Frontal cortex (tissue), 4 donors: ENCODE measurements at places on chromosomes 12 and 14.

DNA sequence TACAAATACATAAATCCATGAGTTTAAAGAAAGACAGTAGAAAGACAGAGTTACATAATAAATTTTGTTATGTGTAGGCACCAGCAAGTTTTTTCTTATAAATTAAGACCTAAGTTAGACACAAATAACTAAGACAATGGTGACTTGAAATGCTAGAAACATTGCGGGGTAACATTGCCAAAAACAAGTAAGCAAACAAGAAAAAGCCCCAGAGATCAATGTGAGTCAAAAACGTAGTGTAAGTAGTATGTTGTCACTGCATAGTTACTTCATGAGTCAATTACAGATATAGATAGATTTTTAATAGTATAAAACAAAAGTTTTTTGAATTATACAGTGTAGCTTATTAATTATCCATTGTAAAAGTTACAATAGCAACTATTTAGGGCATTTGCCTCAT, 83.4 kb downstream of the CNTN1 start:
- no peak for DNase-seq

GRCh38 chr12:5620896-5621295, 189.0 kb downstream of the NTF3 start:
- no peak for DNase-seq

DNA sequence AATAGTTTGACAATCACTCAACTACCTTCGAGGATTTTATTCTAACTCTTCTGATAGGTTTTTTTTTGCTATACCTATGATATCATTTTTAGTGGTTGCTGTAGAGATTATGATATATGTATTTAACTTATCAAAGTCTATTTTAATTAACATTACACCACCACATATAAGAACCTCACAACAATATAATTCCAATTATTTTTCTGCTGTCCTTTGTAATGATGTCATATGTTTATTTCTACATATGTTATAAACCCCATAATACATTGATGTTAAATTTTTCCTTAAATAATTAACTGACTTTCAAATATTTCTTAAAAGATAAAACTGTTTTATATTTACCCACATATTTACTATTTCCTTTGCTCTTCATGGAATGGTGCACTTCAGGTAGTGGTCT, 103.4 kb upstream of the KITLG start:
- DNase-seq: no peak

- no peak for DNase-seq
These were observed 5.3 kb downstream of the RAD52 start for GRCh38 chr12:944211-944610.

DNA sequence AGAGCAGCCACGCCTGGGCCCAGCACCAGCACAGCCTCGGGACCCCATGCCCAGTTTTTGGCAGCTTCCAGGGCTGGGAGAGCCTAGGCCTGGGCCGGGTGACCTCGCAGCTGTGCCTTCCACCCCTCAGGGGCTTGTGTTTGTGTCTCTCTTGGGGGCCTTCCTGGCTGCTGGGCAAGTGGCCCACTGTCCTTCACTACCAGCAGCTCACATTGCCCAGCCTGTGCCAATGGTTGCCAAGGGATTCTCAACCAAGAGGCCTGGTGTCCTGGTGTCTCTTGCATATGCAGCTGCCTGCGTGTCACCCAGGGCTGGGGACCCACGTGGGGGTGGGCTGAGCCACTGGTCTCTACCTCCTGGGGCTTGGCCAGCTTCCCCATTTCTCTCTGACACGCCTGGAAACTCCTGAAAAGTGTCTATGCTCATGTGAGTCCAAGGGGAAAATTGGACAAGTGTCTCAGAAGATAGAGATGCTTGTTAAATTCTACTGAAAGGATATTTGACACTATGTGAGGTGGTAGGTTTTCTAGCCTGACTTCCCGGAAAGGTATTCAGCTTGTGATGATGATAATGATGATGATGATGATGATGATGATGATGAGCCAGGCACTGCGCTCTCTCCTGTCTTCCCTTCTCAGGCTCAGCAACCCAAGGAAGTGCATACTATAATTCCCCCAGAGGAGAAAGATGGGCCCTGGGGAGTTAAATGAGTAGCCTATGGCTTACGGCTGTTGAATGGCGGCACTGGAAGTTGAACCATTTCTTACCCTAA, 48.8 kb upstream of the ESRRB start:
- no peak for DNase-seq

GRCh38 chr12:133106253-133106652, 23.8 kb downstream of the ZNF891 start:
- no peak for DNase-seq

GRCh38 chr12:64685050-64685449, 74.2 kb downstream of the GNS start:
- DNase-seq: no peak

- no peak for DNase-seq
These were observed 143.1 kb upstream of the MYL2 start for GRCh38 chr12:111063295-111064026.

GRCh38 chr14:57533214-57533613, 39.6 kb upstream of the CCDC198 start:
- DNase-seq: no peak

DNA sequence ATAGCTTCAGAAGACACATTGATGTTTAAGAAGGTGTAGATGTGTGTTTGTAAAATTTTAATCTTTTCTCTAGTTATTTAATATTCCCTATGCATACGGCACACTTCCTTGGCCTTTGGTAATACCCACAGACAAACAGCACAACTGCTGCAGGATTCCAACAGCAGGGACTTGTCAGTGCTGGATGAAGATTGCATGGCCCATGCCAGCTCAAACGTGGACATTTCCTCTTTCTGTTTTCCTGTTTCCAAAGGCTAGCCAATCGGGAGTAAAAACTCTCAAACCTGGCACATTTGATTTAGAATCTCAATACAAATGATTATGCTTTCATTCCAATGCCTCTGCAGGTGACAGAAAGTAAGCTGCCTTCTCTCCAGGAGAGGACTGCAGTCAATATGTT, 22.5 kb upstream of the PDE3A start:
- DNase-seq: no peak

DNA sequence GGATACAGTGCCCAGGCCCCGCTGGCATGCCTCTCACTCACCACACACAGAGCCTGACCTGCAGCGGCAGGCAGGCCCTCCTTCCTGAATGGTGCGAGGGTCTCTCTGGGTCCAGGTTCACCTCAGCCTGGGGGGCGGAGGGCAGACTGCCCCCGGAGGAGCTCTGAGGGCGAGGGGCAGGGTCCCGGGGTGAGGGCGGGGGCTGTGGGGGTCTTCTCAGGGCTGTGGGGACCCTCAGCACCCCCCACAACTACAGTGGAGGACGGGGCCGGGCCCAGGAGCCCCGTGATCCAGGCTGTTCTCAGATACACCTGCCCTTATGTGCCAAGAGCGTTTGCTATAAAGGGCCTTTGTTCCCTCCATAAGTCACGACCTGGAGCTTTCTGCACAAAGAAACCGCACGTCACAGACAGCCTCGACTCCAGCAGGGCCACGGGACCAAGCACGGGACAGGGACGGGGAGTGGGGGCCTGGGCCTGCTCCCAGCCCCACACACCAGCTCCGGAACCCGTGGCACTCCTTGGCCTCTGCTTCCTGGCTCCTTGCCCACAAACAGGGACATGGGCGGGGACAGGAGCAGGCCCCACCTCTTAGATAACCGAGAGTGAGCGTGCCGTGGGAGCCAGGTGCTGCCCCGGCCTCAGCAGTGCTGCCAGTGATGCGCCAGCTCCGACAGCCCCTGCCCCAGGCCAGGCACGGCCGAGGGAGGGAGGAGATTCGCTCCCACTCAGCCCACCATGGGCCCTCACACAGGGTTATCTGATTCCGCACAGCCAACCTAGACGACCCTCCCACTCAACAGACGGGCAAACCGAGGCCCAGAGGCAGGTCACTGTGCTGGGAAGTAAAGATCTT, 101.9 kb downstream of the RFLNA start:
- no peak for DNase-seq

- DNase-seq: peak; percentile 24
These were observed at the start of gene TNS2 for GRCh38 chr12:53049571-53050318. TNS2 (plus strand) TSS chr12:53050065; CDS start chr12:53050186, 121 bp downstream.

DNA sequence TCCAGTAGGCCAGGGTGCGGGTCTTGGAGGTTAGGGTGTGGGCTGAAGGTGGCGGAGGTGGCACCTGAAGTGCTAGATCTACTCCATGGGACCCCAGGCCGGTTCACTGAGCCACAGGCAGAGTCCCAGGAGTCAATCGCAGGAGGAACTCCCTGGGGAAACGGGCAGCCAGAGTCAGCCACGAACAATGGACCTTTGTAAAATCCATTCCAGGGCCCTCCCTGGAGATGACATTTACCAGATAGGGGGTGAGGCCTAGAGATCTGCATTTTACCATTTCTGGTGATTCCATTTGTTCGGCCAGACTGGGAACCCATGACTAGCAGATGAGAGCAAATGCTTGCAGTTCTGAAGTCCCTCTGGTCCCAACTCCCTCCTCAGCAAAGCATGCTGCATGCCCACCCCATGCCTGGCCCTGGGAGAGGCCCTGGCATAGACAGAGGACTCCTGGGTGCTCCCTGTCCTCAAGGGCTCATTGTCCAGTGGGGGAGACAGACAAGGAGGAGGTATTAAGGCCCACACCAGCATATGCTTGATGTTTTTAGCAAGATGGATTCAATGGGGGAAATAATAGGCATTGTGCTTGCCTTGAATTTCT, 115.5 kb downstream of the EML1 start:
- no peak for DNase-seq

DNA sequence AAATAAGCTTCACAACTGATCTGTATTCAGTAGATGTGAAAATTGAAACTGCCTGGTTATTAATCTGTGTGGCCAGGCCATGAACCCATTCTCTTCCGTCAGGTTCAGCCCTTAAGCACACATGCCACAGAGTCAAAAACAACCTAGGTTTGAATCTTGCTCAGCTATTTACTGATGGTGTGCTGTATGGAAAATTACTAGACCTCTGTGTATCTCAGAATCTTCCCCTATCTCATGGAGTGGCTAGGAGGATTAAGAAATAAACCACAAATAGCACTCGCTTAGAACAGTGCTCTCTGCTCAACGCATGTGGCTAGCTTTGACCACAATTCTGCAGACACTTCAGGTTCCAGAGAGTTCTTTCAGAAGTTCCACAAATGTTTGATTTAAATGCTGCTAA, 240.7 kb upstream of the PLEKHG7 start:
- no peak for DNase-seq

DNA sequence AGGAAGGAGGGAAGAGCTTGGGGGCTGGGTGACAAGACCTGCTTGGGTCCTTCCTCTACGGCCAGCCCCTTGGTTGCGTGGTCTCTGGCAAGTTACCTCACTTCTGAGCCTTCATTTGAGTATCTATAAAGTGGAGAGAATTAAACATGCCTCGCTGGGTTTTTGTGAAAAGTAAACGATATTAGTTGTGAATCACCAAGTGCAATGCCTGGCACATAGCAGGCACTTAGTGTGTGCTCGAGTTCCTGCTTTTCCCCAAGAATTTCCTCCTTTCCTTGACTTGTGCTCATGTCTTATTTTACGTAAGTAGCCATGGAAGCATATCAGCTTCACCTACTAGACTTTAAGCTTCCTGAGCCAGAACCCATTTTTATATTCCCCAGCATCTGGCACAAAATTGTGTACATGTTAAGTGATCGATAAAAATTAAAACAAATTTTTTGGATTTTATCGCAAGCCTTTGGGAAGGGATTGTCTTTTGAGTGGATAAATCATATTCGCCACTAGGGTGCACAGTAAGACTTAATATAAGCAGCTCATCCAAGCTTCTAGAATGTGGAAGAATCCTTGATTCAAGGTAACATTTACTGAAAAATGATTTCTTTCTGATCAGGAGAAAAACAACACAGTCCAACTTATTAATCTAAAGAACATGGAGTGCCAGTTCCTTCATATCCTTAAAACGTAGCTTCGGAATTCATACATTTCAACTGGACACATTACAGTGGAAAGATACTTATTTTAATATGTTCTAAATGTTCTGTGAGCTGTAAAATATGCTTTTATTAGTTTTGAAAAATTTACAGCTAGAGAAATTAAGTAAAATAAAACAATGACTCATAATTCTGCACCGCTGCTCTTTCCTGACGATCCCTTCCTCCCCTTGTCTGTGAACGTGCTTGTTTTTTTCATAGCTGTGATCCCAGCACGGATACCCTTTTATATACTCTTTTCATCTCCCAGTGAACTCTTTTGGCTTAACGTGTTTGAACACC, 62.0 kb downstream of the SLC25A47 start:
- no peak for DNase-seq

DNA sequence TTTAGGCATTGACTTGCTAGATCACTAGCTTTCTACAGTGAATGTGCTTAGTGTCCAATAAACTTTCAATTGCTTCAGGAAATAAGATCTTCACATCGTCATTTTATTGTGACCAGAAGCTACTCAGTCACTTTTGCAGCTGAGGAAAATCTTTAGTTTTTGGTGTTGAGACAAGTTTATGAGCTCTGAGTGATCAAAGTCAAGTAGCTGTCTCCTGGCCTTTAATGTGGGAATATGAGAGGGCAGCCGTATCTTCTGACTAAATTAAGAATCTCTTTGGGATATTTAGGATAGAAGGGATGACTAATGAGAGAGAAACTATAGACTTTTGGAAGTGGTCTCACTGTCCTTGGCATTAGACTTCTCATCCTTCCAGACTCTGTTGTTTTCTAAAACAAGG, 21.6 kb downstream of the MSRB3 start:
- DNase-seq: no peak

DNA sequence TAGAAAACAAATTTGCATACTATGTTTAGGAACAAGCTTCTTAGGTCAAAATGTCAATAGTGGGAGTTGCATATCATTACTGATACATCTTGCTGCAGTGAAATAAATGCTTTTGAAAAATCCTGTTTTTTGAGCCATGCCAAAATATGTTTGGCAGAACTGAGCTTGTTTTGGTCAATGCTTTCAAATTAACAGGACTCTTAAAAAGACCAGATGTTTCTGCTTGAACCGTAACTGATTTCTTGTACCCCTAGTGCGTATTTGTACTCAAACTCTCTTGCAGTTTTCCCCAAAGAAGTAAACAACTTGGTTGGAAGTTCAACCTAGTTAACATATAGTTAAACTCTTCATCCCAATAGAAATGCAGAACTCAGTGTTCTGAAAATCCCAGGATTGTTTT, 3.4 kb downstream of the TRHDE start:
- no peak for DNase-seq

DNA sequence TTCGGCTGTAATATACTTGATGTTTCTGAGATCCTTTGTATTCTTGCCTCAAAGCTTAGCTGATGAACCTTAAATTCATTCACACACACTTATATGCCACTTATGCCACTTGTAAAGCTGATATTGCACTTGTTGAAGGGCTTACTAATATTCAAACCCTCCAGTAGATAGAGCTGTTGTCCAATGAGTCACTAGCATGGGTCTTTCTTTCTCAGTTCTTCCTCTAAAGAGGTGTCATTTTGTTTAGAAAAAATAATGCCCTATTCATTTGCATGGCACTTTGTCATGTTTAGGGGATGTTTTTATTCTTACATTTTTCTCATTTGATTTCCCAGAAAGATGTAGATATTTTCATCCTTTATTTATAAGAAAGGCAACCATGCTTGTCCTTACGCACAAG, 56.4 kb downstream of the MON2 start:
- no peak for DNase-seq

- no peak for DNase-seq
These were observed 126.3 kb downstream of the KIF26A start for GRCh38 chr14:104264495-104265265.

GRCh38 chr14:63650256-63650952, 8.7 kb upstream of the WDR89 start:
- no peak for DNase-seq
